Caco-2 (cell line): ENCODE measurements at places on chromosomes 6 and 20. TPM values are rescaled to one million over a fixed set of nuclear protein-coding genes. Genes with fewer than 3 reads are reported as not detected.
A peak's percentile ranks its signal among the peaks of the same experiment; 100 is the strongest.

FUT9 gene
- 0.11 and 0.12 TPM in 2 replicates for total RNA-seq

GPLD1 gene
- 9.0 and 10.1 TPM in 2 replicates for total RNA-seq

GRCh38 chr20:33351696-33352095 lies 49.6 kb downstream of the CDK5RAP1 start:
- peak overlapping the region; percentile 83 for H3K27ac ChIP-seq
- no peak overlapping the region for H3K4me3 ChIP-seq
- no peaks in the 10 kb centered on the region for H3K27me3 ChIP-seq
- H3K4me1 ChIP-seq = peaks cover 6% of the 10 kb centered on the region; the same call in 1 of the 2 replicates
- no peaks in the 10 kb centered on the region for H3K36me3 ChIP-seq
- DNase-seq = peak; percentile 67

- no peaks in the 10 kb centered on the region; the same call in 1 of the 2 replicates for H3K27me3 ChIP-seq
- H3K4me3 ChIP-seq = no peak overlapping the region
- DNase-seq = no peak
- no peaks in the 10 kb centered on the region for H3K4me1 ChIP-seq
- H3K27ac ChIP-seq = no peak overlapping the region
These were observed 155.1 kb downstream of the CDC5L start for GRCh38 chr6:44542401-44543116.

DNA sequence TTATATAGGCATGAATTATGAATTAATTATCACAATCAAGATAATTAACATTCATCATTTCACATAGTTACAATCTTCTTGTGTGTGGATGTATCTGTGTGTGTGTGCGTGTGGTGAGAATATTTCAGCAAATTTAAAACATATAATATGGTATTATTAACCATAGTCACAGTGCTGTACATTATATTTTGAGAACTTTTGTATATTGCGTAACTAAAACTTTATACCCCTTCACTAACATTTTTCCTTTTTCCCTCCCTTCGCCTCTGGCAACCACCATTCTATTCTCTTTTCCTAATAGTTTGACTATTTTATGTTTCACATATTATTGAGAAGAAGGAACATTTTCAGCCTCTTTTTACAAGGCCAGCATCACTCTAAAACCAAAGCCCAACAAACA lies 176.8 kb downstream of the HTR1B start:
- H3K36me3 ChIP-seq = no peaks in the 10 kb centered on the region
- no peak overlapping the region for H3K4me3 ChIP-seq
- no peaks in the 10 kb centered on the region for H3K27me3 ChIP-seq
- no peak for DNase-seq
- no peaks in the 10 kb centered on the region for H3K4me1 ChIP-seq
